ENCODE measurements at places on chromosomes 16 and 17. TPM values are rescaled to one million over a fixed set of nuclear protein-coding genes. Genes with fewer than 3 reads are reported as not detected.

HID1 gene
- 16.1 TPM for total RNA-seq

RNF222 gene
- not detected for total RNA-seq

RUSF1 gene
- 59.9 TPM for total RNA-seq

TUBD1 gene
- 12.6 TPM for total RNA-seq

PIK3R6 gene
- 2.1 TPM for total RNA-seq

PRSS53 gene
- total RNA-seq = 3.1 TPM

MRC2 gene
- total RNA-seq = 111 TPM

PIMREG gene
- total RNA-seq = not detected

HOXB6 gene
- total RNA-seq = 6.3 TPM

MYH13 gene
- not detected for total RNA-seq

LAT gene
- 5.8 TPM for total RNA-seq

SLFN14 gene
- total RNA-seq = 0.45 TPM

MT1H gene
- not detected for total RNA-seq

TMIGD1 gene
- not detected for total RNA-seq

CSH1 gene
- not detected for total RNA-seq

HSD17B1 gene
- 2.4 TPM for total RNA-seq

NPIPB6 gene
- total RNA-seq = 8.5 TPM

TXNDC17 gene
- 27.3 TPM for total RNA-seq

TNFRSF13B gene
- total RNA-seq = not detected

SPPL2C gene
- not detected for total RNA-seq

MT1X gene
- total RNA-seq = 21.9 TPM

Data from sciatic nerve (tissue), 2 donors.